ENCODE measurements at places on chromosomes 2 and 18. TPM values are rescaled to one million over a fixed set of nuclear protein-coding genes. Genes with fewer than 3 reads are reported as not detected.

DNA sequence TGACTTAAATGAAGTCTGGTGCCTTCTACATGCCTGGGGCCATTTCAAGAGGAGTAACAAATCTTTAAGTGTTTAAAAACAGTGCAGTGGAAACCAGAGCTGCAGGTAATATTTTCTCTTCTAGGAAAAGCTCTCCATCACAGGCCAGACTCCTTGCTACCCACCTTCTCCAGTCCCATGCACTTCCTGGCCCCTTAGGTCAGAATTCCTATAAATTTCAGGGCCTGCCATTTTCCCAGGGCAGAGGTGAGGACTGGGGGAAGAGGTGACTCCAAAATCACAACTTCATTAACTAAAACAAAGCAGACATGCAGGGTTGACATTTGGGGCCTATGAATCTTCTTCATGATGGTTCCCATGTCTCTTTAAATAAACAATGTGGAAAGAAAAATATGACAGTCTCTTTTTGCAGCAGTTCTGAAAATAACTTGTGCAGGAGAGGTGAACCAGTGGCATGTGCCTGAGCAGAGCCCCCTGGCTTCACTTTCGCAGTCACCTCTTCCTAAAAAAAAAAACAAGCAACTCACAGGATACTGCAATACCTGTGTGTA is 63.7 kb upstream of the TANC1 start:
- DNase-seq: no peak

- DNase-seq: no peak
Observed at GRCh38 chr2:30265052-30266015, 34.0 kb downstream of the LBH start.

DNA sequence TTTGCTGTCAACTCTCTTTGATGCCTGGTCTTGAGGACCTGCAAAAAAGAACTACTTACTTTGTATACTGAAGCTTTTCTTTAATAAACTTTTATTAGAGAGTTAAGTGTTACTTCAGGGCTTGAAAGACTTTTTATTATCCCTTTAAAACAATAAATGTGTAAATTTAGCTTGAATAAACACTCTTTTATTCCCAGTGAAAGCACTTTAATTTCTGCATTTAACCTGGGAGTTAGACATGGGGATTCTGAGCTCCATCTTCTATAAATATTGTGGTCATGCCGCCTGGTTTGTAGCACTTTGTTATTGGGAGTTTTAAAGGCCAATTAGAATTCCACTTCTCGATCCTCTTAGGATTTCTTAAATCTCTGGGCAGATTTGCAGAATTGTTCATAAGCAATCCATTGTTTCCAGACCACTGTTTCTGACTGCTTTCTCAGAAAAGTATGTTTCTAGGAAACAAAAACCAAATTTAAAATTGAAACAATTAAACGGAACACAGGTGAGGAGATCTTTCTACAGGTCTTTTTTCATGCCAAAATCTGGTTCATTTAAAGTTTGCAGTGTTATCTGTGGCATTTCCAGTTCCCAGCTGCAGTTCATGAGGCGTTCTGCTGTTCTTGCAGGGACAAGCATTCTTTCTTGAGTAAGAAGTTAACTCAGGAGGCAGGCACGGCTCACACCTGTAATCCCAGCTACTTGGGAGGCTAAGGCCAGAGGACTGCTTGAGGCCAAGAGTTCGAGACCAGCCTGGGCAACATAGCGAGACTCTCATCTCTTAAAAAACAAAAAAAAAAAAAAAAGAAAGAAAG is 18.1 kb upstream of the E2F6 start:
- no peak for DNase-seq

Gene EFR3B
- total RNA-seq: 2.2 TPM

DNA sequence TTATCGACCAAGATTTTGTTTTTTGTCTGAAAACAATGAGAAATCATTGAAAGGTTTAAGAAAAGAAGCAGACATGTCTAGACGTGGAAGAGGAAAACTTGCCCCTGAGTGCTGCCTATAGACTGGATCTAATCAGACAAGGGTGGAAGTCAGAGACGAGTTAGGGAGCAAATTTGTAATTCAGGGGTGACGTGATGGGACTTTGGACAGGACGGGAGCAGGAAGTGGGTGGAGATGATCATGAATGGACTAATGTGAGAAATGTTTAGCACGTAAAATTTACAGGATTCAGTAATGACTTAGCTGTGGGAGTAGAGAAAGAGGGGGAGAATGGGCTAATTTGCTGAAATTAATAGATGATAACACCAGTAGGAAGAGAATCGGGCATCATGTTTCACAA is 117.0 kb upstream of the EPHA4 start:
- no peak for DNase-seq

GRCh38 chr2:111135910-111136297 is 15.2 kb downstream of the BCL2L11 start:
- no peak for DNase-seq

DNA sequence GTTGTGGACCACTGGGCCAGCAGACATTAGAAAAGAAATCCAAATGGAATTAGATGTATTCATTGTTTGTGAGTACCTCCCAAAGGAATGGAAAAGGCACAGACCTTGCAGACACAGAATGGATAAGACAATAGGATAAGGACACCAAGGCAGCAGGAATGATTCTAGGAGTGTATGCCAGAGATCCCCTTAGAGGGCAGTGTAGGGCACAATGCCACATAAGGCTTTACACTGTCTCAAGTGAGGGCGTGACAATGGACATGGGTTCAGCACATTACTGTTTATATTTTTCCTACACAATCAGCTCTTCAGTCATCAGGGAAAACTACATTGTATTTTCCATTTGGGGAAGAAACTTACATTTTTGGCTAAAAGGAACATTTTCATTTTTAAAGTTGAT is 250.9 kb downstream of the PTH2R start:
- no peak for DNase-seq

GRCh38 chr2:33782395-33783230 is 183.5 kb upstream of the FAM98A start:
- no peak for DNase-seq

Gene RRM2
- total RNA-seq: 9.8 TPM

DNA sequence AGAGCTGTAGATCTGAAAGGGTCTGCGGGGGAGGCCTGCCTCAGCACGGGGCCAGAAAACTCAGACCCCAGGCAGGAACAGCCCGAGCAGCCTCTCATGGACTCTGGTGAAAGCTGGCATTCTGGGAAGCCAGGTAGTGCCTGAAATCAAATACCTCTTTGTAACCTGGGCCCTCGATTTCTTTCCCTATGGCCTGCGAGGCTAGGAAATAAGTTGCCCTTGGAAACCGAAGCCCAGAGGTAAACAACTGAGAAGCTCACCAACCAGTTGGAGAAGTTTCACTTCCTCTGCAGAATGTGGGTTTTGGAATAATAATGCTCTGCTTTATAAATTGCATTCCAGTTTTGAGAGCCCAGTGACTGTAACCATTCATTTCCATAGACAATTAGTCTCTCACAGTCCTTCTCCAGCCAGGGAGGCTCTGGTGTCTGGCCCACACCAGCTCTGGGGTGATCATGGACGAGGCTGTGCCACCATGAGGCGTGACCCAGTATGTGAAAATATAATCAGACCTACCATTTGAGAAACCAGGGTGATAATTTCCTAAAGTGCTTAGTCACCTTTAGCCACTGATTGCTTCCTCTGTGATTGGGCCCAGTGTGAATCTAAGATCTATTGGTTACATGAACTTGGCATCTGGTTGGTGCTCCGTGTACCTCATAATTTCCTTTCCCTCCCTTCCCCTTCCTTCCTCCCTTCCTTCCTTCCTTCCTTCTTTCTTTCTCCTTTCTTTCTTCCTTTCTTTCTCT is 133.1 kb upstream of the PELI1 start:
- DNase-seq: no peak

Gene IAH1
- total RNA-seq: 71.8 TPM

GRCh38 chr2:71157124-71157793 is 26.8 kb downstream of the MPHOSPH10 start:
- DNase-seq: peak; percentile 59

DNA sequence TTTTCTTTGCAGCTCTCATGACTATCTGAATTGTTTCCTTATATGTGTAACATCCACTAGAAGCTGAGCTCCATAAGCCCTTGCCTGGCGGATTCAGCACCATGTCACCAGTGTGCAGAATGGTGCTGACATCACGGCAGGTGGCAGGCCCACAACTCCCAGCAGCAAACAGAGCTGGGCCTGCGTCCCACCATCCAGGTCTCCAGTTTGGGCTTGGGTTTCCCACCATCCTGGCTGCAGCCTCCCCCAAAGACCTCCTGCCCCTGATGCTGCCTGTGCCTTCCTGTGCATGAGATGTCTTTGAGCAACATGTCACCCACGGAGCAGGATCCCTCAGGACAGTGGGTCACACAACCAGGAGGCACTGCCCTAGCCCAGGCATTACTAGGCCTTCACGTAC is 113.1 kb downstream of the TNS1 start:
- DNase-seq: no peak

Gene NRP2
- total RNA-seq: 61.5 TPM

DNA sequence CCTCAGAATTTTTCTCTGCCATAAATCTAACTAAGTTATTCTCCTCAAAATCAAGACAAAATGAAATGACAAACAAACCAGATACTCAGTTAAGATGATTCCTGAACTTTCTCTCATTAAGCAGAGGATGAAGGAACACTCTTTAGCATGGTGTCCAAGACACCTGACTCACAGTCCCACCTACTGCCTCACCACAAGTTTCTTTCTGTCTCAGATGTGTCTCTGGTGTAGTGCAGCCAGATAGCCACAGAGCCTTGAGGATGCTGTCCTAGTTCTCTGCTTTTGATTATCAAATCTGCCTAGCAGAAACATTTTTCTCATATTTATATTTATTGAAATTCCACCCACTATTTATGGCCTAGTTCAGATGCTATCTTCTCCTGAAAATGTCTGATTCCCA is 103.6 kb upstream of the TMEM200C start:
- no peak for DNase-seq

DNA sequence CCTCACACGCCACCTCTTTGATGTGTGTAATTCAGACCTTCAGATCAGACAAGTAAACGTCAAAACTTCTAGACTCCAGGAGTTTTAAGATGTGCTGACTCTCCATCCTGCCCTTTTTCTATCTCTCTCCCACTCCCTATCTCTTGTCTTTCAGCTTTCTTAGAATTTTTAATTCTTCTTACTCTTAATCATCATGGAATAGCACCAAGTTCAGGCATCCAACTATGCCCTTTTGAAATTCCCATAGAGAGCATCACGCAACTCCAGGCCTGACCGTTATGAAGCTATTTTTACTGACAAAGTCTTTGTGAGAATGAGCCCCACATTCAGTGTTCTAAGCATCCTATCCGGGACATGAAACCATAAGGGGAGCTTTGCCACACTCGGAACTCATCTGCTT is 62.6 kb downstream of the CTAGE1 start:
- no peak for DNase-seq

DNA sequence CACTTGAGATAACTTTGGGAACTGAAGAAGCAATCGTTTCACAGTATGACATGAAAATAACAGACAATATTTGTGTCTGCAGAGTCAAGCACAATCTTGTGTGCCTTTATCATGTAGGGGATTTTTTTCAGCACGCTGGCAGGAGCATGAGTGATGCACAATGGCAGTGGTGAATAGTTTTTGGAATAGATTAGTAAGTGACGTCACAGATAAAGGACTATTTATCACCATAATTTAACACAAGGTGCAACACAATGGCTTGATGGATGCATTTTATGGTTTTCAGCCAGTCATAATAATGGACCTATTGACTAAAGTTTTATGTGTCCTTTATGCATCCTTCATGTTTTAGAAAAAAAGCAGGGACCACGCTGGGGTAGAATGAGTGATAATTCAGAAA is 559.8 kb upstream of the FANCL start:
- no peak for DNase-seq

Gene SETBP1
- 34.2 TPM for total RNA-seq

Gene FOXI3
- not detected for total RNA-seq

DNA sequence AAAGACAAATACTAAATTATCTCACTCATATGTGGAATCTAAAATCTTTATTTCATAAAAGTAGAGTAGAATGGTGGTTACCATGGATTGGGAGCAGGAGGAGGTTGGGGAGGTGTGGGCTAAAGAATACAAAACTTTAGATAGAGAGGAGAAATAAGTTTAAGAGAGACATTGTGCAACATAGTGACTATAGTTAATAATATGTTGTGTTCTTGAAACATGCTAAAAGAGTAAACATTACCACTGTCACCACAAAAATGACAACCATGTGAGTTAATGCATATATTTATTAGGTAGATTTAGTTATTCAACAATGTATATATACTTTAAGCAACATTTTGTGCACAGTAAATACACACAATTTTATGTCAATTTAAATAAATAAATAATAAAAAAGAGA is 128.5 kb upstream of the COL3A1 start:
- no peak for DNase-seq

Measured in omental fat pad (tissue), 4 donors.